ENCODE measurements at places on chromosomes 3 and 15. TPM values are rescaled to one million over a fixed set of nuclear protein-coding genes. Genes with fewer than 3 reads are reported as not detected.

DNA sequence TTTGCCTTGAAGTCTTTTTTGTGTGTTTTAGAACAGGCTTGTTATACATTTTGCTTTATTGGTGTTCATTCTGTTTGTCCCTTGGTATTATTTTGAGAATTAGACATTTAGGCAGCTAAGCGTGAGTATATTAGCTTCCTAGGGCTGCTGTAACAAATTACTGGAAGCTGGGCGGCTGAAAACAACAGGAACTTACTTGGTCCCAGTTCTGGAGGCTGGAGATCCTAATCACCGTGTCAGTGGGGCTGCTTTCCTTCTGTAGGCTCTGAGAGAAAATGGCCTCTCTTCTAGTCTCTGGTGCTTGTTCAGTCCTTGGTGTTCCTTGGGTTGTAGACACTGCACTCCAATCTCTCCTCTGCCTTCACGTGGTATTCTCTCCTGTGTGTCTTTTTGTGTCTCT lies 142.3 kb downstream of the KLHL25 start:
- H3K4me3 ChIP-seq: no peak overlapping the region
- H3K27me3 ChIP-seq: no peaks in the 10 kb centered on the region
- DNase-seq: no peak

- H3K27me3 ChIP-seq: no peaks in the 10 kb centered on the region
- H3K27ac ChIP-seq: no peak overlapping the region
- no peaks in the 10 kb centered on the region for H3K4me1 ChIP-seq
- H3K4me3 ChIP-seq: no peak overlapping the region
- DNase-seq: no peak
Measured at GRCh38 chr3:45778761-45779201, 17.6 kb downstream of the SLC6A20 start.

DNA sequence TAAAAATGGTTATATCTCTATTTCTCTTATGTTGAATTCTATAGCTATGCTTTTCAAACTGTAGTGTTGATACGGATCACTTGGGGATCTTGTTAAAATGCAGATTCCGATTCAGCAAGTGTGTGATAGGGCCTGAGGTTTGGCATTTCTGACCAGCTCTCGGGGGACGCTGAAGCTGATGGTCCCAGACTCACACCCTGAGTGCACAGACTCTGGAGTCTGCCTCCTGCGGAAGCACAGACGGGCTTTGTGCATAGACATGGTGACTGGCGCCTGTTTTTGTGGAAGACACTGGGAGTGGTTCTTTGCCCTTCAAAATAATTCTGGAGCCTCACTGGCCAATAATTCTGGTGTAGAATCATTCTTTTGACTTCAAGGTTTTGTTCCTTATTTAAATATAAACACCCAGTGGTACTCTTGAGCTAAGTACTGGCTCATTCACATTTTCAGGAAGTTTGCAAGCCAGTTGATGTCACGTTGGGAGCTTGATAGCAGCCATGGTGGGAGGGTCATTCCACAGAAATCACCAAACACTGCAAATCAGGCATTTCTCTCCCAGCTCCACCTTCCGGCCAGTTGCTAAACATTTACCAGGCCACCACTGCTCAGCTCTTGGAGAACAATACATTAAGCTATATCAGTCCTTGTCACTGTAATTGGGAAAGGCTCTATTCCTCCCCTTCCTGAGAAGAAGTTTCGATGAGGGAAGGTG lies 19.2 kb downstream of the CLDN11 start:
- no peaks in the 10 kb centered on the region for H3K27me3 ChIP-seq
- no peaks in the 10 kb centered on the region for H3K4me1 ChIP-seq
- DNase-seq: no peak
- no peak overlapping the region for H3K27ac ChIP-seq
- no peak overlapping the region for H3K4me3 ChIP-seq
- H3K36me3 ChIP-seq: no peaks in the 10 kb centered on the region

- H3K36me3 ChIP-seq: no peaks in the 10 kb centered on the region
- no peak for DNase-seq
- no peaks in the 10 kb centered on the region for H3K27me3 ChIP-seq
- no peak overlapping the region for H3K4me3 ChIP-seq
- H3K4me1 ChIP-seq: peaks cover 20% of the 10 kb centered on the region
Measured at GRCh38 chr3:134447351-134447750, 38.4 kb downstream of the ANAPC13 start.

- no peaks in the 10 kb centered on the region for H3K4me1 ChIP-seq
- no peaks in the 10 kb centered on the region for H3K27me3 ChIP-seq
- H3K27ac ChIP-seq: no peak overlapping the region
- DNase-seq: no peak
Measured at GRCh38 chr15:97783240-97783639, 177.3 kb upstream of the ARRDC4 start.

DNA sequence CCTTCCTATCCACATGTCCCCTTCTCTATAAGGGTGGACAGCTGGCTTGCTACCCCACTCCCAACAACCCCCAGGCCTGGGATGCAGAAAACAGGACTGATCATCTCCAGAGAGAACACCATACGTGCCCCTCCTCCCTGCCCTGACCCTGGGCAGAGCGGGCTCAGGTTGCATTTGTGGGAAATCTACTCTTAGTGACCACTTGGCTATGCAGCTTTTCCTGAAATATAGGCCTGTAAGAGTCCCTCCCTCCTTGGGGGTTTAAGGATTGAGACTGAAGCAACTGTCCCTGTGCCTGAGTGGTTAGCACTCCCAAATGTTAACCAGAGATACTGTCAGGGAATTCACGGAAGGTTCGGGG lies 11.7 kb downstream of the SH2D7 start:
- DNase-seq: no peak
- H3K4me1 ChIP-seq: no peaks in the 10 kb centered on the region
- H3K36me3 ChIP-seq: no peaks in the 10 kb centered on the region
- no peak overlapping the region for H3K27ac ChIP-seq

GRCh38 chr15:83899670-83900069 lies 245.7 kb downstream of the ADAMTSL3 start:
- no peak overlapping the region for H3K4me3 ChIP-seq
- H3K36me3 ChIP-seq: no peaks in the 10 kb centered on the region
- no peak for DNase-seq
- no peaks in the 10 kb centered on the region for H3K27me3 ChIP-seq
- H3K27ac ChIP-seq: no peak overlapping the region

DNA sequence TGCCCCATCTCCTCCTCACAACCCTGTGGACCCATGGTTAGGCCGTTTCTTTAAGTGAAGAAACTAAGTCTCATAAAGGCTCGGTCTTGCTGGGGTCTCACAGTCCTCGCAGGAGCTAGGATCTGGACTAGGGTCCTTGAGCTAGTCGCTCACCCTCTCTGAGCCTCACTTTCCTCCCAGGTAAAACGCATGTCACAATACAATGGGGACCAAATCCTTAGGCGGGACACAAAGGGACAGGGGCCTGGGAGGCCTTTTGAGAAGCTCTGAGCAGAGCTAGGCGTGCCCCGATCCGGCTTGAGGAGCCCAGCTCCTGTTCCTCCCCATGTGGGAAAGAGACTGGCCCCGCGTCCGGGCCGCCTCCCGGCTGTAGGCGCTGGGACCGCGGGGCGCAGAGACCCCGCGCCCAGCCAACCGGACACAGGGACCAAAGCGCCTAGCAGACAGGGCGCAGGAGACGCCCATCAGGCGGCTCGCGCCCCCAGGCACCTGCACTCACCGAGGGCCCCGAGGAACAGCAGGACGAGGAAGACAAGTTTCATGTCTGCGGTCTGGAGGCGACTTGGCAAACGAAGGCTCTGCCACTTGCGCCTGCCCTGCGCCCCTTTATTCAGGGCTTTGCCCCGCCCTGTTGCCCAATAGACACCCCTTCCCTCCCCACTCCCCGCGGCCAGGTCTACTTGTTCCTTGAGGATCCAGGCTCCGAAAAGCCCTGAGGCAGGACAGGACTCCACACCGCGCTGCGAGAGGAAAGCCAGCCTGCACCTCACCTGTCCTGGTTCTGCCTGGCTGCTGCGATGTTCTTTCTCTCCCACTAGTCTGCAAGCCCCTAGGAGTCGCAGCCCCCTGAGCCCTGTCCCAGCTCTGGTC lies at the start of gene LTF:
Gene LTF, minus strand, starts transcription at position 580 of the 870 bp plus-strand sequence. Its CDS starts 38 bp downstream, at position 542.
- H3K27me3 ChIP-seq: no peaks in the 10 kb centered on the region
- no peaks in the 10 kb centered on the region for H3K36me3 ChIP-seq
- DNase-seq: no peak
- peaks cover 31% of the 10 kb centered on the region for H3K4me1 ChIP-seq

GRCh38 chr3:154852515-154852914 lies 227.6 kb upstream of the MME start:
- H3K4me3 ChIP-seq: no peak overlapping the region
- H3K36me3 ChIP-seq: no peaks in the 10 kb centered on the region
- no peak overlapping the region for H3K27ac ChIP-seq

DNA sequence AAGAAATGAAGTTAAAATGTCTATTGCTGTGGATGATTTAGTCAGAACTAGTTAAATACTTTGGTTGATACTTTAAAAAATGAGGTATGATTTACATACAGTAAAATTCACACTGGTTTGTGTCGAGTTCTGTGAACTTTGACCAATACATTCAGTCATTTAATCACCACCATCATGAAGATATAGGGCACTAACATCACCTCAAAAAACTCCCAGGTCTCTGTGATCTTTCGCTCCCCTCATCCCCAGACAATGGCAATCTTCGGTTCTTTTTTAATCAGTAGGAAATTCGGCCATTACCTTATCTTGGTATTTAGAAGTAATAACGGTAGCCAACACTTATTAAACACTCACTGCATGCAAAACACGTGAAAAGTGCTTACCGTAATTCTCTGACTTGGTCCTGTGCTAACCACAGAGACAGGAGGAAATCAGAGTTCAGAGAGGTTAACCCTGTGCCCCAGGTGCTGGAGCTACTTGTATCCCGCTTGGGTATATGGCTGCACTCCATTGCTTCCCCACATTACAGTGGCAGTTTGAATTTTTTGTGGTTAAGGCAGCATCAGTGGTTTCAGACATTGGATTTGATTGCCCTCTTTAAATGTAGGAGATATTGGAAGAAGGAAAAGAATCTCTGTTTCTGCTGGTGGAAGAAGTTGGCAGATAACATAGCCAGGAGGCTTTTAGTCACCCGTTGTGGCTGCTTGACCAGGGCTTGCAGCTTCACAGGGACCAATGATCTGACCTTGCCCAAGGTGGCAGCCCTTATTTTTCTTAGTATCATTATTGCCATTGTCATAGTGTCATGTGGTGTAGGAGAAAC lies 4.2 kb downstream of the PLCL2 start:
- DNase-seq: no peak
- H3K4me1 ChIP-seq: peaks cover 70% of the 10 kb centered on the region
- no peaks in the 10 kb centered on the region for H3K27me3 ChIP-seq
- H3K36me3 ChIP-seq: no peaks in the 10 kb centered on the region

GRCh38 chr3:140453750-140454149 lies 224.1 kb upstream of the TRIM42 start:
- no peak overlapping the region for H3K4me3 ChIP-seq
- no peak overlapping the region for H3K27ac ChIP-seq
- DNase-seq: no peak
- no peaks in the 10 kb centered on the region for H3K36me3 ChIP-seq
- no peaks in the 10 kb centered on the region for H3K27me3 ChIP-seq
- H3K4me1 ChIP-seq: no peaks in the 10 kb centered on the region

DNA sequence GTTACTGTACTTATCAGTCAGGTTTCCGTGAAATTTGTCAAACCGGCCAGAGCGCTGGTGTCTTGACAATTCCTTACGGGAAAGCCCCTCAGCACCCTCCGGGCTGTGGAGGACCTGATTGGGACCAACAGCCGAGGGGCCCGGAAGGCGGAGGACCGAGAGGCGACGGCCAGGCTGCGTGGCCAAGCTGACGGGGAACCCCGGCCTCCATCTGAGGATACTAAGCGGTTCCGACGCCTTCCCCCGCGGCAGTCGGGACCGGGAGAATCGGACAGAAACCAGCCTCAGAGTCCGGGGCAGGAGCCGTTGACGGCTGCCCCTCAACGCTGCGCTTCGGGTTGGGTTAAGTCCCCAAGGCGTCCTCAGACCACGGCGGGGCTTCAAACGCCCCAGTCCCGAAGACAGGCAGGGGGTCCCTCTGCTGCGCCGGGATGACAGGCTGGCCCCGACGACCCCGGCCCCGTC lies 499 bp downstream of the ALDH1A2 start:
- peaks cover 41% of the 10 kb centered on the region for H3K27me3 ChIP-seq
- peak overlapping the region; percentile 55 for H3K4me3 ChIP-seq
- no peak for DNase-seq
- no peaks in the 10 kb centered on the region for H3K36me3 ChIP-seq

DNA sequence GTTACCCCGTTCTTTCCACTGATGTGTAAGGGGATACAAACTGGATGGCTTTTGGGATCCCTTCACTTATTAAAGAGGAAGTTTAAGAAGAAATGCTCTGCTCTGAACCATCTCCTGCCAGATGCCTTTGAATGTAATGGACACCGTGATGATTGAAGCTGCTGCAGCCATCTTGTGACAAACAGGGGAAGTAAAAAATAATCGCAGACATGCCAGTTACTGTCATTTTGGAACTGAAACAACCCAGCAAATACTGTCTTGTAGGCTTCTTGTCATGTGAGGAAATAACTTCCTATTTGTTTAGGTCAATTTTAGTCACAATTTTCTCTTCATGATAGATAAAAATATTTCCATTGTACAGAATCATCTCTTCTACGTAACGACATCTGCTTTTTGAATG lies 224.0 kb downstream of the CHL1 start:
- no peaks in the 10 kb centered on the region for H3K27me3 ChIP-seq
- H3K36me3 ChIP-seq: no peaks in the 10 kb centered on the region
- no peak overlapping the region for H3K4me3 ChIP-seq
- no peak overlapping the region for H3K27ac ChIP-seq
- DNase-seq: no peak

Gene ITIH1
- total RNA-seq: 2.1 TPM

Gene PHLDB2
- total RNA-seq: 3.2 TPM

Gene NANOGP8
- not detected for total RNA-seq

Gene XYLB
- 1.1 TPM for total RNA-seq

Gene CLDN18
- total RNA-seq: not detected

Gene A4GNT
- total RNA-seq: not detected

Gene ANKRD63
- total RNA-seq: not detected
